GM12892 (cell line): ENCODE measurements at places on chromosomes 7 and 10.

DNA sequence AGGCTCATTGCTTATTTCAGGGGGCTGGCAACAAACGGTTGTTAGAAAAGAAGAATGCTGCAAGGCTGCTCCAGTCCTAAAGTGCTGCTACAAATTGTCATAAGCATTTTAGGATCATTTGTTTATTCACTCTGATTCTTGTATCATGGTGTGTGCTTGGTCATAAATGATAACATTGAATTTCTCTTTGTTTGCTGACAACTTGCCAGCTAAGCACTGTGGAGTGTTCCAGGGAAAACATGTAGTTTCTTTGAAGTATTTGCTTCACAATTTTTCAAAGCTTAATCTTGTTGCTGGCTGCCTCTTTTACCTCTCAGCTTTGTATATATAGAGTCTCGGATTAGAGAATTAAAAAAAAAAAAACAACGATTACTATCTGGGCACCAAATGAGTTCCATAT lies 263.0 kb downstream of the PHF14 start:
- DNase-seq, result no peak

DNA sequence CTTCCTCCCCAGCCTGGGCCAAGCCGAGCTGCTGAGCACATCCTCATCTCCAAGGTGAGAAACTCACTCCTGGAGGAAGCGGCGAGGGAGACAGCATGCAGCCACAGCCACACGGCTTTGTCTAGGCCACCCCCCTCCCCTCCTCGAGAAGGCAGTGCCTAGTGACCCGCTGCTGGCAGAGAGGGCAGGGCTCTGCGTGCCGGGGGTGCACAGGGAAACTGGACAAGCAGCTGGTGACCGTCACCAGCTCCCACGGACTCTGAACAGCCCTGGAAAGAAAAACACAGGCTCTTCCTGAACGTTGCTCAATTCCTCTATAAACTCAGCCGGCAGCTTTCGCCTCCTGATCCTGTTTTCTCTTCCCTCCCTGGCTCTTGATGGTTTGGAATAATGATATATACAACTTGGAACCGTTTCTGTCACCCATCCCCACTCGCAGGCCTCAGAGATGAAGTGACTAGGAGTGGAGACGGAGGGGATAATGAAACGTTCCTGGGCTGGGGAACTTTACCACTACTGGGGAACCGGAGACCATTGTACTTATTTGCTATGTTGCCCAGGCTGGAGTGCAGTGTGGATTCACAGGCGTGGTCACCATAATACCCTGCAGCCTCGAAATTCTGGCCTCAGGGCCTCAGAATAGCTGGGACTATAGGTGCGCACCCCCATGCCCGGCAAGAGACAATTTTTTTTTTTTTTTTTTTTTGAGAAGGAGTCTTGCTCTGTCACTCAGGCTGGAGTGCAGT lies 19.3 kb downstream of the PAPOLB start:
- no peak for DNase-seq

DNA sequence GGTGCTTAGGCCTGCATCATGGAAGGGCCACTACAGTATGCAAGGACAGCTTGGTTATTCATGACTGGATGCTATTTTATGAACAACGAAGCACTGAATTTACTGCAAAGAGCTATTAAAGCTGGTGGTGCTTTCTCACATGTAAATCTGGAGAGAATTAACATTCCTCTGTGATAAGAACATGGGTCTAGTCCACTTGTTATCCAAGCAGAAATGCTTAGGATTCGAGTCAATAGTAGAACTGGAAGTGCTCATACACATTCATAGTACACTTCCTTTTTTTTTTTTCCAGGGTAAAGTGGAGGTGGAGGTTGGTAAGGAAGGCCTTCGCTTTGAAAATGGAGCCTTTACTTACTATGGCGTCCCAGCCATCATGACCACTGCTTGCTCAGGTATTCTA lies 35.0 kb downstream of the CNNM1 start:
- no peak for DNase-seq

DNA sequence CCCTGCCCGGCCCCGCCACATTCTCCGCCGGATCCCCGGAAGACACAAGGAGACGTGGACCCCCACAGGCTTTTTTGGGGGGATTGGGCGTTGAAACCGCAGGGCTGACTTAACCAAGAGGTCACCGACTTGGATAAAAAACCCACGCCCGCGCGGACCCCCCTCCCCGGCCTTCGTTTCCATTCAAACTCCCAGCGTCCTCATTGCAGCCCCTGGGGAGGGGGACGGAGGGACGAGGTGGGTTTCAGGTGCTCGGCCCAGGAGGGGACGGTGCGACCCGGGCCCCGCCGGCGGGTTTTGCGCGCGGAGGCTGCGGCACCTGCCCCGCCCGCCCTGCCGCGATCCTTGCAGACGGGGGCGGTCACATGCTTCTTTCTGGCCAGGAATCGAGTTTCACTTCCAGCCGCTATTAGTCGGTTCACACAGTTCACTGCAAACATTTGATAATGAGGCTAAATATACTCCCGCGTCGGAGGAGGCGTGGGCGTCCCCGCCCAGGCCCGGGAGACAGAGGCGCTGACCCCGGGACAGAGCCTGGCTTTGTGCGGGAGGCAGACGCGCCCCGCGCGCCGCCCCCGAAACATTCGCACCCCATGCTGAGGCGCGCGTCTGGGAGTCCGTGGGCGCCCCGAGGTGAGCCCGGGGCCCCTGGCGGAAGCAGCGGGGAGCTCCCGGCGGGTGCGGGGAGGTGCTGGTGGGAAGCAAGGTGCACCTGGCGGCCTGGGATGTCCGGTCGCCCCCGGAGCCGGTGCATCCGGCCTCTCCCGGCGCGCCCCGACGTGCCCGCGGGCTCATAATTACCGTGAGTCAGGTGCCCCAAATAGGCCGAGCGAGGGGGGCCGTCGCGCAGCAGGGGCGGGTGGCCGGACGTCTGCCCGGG lies 2.7 kb upstream of the PDGFA start:
- no peak for DNase-seq

DNA sequence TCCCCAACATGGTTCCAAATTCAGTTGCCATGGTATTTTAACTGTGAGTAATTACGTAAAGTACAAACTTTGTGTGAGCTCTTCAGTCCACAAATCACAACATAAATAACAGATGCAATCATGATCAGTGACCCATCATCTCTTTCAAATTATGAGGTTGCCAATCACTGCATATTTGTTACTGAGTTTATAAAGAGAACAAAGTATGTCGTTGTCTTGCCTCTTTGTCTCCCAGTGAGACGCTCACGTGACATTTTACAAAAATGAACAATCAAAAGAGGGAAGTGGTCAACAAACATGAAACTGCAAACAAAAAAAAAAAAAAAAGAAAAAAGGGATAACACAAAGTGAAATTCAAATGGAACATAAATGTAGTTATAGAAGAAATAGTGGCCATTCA lies 122.7 kb upstream of the PDSS1 start:
- no peak for DNase-seq

GRCh38 chr10:124414076-124414475 lies 4.6 kb downstream of the OAT start:
- no peak for DNase-seq

GRCh38 chr10:77355844-77356243 lies 281.8 kb downstream of the KCNMA1 start:
- no peak for DNase-seq

DNA sequence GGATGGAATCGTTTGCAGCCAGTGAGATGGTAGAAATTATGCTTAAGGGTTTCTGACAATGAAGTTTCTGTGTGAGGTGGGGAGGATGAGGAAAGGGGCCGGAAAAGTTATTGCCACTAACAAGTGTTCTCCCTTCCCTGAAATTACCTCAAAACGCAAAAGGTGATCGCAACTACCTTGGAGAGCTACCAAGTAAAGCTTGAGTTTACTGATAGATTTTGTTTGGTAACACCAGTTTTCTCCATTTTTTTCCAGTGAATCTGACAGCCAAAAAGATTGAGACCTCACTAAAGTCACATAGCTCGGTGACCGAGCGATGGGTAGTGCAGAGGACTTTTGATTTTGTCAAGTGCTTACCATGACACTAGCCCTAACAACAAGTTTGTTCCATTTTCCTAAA lies 1.6 kb downstream of the SUV39H2 start:
- no peak for DNase-seq

GRCh38 chr10:3102720-3103427 lies 35.5 kb downstream of the PFKP start:
- no peak for DNase-seq
